ENCODE measurements at places on chromosomes 3 and 15.

- DNase-seq = no peak
Observed at GRCh38 chr3:36653095-36653494, 111.3 kb downstream of the DCLK3 start.

- no peak for DNase-seq
Observed at GRCh38 chr3:53089511-53089910, 40.7 kb downstream of the RFT1 start.

DNA sequence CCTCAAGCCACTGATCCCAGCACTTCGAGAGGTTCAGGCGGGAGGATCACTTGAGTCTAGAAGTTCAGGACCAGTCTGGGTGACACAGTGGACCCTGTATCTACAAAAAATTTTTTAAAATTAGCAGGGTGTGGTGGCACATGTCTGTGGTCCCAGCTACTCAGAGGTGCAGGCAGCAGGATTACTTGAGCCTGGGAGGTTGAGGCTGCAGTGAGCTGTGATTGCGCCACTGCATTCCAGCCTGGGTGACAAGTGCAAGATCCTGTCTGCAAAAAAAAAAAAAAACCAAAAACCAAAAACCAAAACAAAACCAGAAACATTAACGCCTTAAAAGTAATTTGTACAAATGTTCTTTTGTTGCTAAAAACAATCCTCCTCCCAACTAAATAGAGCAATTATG lies 27.9 kb upstream of the SLC12A8 start:
- no peak for DNase-seq

DNA sequence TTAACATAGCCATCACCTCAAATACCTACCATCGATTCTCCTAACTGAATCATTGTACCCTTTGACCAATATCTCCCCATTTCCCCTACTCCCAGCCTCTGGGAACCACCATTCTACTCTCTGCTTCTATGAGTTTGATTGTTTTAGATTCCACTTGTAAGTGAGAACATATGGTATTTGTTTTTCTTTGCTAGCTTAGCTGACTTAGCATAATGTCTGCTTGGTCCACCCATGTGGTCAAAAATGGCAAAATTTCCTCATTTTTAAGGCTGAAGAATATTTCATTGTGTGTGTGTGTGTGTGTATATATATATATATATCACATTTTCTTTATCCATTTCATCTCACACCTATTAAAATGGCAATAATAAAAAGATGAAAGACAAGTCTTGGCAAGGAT lies 469.3 kb downstream of the FHIT start:
- DNase-seq = no peak

GRCh38 chr3:128256131-128256530 lies 102.8 kb downstream of the EEFSEC start:
- no peak for DNase-seq

DNA sequence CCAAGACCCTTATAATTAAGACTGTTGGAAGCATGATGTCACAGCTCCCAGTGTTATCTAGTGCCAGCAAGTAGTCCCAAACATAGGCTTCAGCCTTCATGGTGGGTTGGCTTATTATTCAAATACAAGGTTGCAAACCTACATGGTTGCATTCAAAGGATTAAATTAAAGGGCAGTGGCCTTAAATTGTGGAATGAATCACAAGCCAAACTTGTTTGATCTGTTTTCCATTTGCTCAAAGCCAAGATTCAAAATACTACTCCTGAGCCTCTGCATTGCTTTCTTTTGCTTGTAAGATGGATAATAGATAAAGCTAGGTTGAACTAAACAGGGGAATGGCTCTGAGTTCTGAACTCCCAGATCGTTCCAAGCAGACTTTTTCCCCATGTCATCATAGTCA lies 52.4 kb upstream of the GNB4 start:
- no peak for DNase-seq

GRCh38 chr15:99076109-99076508 lies 28.8 kb upstream of the SYNM start:
- no peak for DNase-seq

DNA sequence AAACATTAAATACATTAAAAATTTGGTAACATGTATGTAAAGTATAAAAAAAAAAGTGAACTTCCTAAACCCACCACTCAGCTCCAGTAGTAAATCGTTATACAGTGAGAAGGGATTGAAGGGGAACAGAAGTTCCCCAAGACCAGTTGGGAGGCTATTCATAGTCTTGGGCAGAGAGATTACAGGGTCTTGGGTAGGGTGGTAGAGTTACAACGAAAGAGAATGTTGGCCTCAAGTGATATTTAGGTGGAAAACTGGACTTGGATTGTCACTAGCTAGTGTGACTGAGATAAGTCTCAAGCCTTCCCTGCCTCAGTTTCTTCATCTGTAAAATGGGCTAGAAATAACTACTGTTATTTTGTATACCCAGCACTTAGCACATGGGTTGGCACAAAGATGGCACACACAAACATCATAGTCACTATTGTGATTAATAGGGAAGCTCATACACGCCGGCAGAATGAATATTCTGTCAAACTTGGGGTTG lies 431 bp upstream of the YEATS2 start:
- no peak for DNase-seq

- DNase-seq = no peak
Observed at GRCh38 chr3:184333700-184334099, 3.7 kb upstream of the FAM131A start.

DNA sequence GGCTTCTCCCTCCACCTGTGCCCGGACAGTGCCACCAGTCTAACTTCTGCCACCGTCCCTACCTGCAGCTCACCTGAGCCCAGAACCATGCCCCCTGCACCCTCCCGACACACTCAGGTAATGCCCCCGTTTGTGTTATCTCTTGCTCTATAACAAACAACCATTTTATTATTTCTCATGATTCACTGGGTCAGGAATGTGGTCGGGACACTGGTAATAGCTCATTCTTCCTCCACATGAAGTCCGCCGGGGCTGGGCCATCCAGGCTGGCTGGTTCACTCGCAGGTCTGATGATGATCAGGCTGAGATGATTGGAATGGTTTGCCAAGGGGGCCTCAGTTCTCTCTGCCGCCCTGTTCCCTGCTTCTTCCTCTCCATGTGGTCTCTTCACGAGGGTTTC lies 20.3 kb upstream of the NR2E3 start:
- no peak for DNase-seq

- no peak for DNase-seq
Observed at GRCh38 chr15:66115568-66116206, 137.9 kb downstream of the MEGF11 start.

GRCh38 chr3:9730657-9731205 lies 804 bp upstream of the BRPF1 start:
- no peak for DNase-seq

DNA sequence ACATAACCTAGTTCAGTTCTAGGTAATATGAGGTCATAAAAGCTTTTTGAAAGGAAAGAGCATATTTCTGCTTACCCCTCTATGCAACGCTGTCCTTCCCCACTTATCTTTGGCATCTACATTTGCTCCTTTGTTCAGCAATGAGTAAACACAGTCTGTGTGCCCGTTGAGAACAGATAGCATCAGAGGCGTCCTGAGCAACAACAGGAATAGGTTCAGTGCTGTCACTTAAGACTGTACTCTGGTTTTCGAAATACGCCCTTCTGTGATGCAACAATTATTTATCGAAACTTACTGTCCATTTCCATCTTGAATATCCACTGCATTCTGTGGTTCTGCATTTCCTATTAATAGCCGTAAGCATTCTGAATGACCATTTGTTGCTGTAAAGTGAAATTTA lies 84.4 kb downstream of the BTD start:
- DNase-seq = no peak

DNA sequence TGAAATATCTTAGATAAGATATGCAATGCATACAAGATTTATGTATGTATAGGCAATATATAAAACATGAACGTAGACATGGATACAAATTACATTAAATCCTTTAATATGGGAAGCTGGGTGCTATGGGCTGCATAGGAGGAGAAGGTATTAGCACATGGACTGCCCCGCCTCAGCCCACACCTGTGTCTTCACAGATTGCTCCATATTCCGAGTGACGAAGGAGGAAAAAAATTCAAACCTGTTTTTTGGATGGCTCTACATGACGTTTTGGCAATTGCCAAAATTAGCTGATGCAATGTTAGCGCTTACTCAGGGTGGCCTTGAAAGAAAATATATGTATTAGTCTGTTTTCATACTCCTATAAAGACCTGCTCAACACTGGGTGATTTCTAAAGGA lies 223.4 kb upstream of the SLCO3A1 start:
- DNase-seq = no peak

GRCh38 chr3:138241061-138241460 lies 54.0 kb downstream of the ARMC8 start:
- no peak for DNase-seq

DNA sequence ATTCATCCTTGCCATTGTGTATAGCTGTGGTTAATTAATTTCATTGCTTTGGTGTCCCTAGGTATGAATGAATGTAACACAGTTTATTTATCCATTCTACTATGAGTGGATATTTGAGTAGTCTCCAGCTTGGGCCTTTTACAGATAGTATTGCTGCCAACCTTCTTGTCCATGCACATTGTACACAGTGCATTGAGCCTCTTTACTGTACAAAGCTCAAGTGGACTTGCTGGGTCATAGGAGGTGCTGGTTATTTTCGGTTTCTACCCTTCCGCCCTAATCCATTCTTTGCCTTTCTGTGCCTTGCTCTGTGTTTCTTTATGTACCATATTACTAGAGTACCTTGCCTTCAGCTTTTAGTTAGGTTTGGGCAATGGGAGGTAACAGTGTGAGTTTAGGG lies 60.7 kb downstream of the DUT start:
- DNase-seq = no peak

- no peak for DNase-seq
Observed at GRCh38 chr3:29531644-29532043, 250.8 kb downstream of the RBMS3 start.

DNA sequence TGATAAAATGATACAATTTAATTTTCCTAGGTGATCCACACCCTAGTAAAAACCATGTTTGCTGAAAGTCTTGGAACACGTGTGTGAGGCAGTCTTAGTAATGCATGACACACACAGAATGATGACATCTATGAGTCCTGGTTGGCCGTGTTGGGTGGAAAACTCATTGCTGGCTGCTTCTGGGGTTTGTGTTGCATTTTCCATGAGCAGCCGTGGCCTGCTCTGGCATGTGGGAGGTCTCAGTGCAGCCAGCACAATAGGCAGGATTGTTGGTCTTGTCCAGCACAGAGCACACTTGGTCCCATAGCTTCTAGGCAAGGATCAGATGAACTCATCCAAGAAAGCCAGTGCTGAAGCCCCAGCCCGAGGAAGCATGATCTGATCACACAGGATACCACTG lies 172.8 kb upstream of the UBE3A start:
- no peak for DNase-seq

DNA sequence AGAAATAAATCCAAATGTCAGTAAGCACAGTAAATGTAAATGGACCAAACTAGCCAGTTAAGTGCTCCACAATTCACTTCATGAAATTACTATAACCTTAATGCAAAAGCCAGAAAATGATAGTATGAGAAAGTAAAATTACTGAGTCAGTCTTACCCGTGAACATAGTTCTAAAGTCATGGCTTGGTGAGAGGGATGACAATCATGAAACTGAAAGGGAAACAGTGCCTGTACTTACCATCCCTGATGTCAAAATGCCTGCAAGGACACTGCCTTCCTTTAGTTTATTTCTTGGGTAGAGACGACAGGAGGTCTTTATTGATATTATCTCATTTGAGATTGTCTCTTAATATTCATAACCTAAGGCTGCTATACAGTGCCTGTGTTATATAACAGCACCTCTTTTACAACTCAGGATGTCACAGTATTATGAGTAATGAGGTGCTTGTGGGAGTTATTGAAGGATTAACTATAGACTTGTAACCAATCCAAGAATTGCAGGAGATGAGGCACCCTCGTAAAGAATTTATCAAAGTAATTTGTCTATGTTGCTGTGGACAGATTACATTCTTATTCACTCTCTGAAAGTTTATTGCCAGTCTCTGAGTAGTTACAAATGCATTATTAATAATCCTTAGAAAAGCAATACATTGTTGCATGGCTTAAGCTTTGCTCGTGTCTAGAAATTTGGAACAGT lies 142.9 kb upstream of the BFSP2 start:
- DNase-seq = no peak

- DNase-seq = no peak
Observed at GRCh38 chr3:31704591-31705179, 172.0 kb downstream of the STT3B start.

DNA sequence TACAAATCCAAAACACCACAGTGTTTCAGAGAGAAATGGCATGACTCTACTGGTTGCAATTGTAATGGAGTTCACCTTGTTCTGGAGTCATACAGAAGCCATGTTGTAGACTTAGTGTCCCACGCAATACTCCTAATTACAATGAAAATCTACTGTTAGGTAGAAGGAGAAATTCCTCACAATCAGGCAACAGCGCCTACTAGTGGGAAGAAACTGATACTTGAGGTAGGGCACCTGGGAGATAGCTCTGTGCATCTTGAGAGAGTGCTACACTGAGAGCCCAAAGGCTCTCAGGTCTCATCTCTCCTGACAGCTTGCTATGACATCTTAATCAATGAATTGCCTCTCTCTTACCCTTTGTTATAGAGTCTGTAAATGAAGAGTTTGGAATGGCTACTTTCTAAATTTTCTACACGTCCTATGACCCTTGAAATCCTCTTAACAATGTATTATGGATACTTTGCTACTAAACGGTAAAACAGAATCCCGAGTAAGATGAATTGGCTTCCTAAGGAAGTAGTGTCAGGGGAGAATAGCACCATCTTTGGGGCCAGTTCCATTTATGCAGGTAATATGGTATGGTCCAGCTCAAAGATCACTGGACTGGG lies 422.7 kb upstream of the TPRG1 start:
- no peak for DNase-seq

DNA sequence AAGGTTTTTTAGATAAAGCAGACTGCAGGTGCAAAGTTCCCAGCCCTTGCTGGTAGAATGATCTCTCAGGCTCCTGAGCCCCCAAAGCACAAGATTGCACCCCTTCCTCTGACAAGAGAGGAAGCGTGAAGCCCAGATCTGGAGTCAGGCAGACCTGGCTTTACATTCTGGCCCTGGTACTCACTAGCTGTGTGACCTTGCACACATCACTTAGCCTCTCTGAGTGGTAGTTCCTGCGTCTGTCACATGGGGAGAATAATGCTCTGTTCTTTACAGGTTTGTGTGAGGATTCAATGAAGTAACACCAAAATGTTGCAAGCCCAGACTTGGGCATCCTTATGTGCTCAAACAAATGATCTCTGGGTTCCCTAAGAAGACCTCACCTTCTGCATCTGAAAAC lies 141.5 kb downstream of the SMAD6 start:
- DNase-seq = no peak

- DNase-seq = no peak
Observed at GRCh38 chr15:79561982-79562381, 129.8 kb downstream of the MINAR1 start.

- DNase-seq = no peak
Observed at GRCh38 chr3:45712434-45713110, 23.4 kb downstream of the SACM1L start.

GRCh38 chr15:31327669-31328427 lies 1.2 kb downstream of the KLF13 start:
- no peak for DNase-seq

GRCh38 chr3:156478891-156479290 lies 76.0 kb downstream of the SSR3 start:
- DNase-seq = no peak

All from NCI-H2107 (cell line).